Activated T-cell treated with anti-CD3 and anti-CD28 coated beads, Interleukin-2, amount 50 U/mL, for 1 hour (primary cell): ENCODE measurements at places on chromosomes 12 and 14.
A peak's percentile ranks its signal among the peaks of the same experiment; 100 is the strongest.

DNA sequence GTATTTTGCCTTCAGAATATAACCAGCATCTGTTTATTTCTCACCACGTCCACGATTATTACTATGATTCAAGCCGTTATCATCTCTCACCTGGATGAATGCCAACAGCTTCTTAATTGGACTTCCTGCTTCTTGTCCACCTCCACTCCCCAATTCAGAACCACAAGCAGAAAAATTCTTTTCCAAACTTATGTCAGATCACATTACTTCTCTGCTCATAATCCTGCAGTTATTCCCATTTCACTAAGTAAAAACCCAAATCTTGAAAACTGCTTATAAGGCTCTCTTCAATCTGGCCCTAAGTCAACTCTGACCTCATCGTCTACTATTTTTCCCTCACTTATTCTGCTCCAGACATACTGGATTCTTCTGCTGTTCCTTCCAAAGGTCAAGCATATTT is 2.0 kb downstream of the CRY1 start:
- DNase-seq: no peak

DNA sequence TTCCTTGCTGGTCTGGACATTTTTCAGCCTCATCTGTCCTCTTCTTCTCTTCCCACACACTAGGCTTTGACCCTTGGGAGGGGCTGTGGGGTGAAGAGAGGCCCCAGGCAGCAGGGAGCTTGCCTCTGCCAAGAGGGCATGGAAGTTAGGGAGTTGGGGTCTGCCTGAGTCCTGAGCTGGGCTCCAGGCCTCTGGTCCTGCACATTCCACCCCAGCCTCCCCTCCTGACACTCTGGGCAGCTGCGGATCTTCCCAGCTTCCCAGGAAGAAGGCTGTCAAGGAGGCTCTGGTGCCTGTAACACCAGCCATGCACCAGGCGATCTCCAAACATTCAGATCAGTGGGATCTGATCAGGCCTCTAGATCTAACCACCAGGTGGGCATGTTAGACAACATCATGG is 169.1 kb upstream of the PRMT8 start:
- DNase-seq: no peak

DNA sequence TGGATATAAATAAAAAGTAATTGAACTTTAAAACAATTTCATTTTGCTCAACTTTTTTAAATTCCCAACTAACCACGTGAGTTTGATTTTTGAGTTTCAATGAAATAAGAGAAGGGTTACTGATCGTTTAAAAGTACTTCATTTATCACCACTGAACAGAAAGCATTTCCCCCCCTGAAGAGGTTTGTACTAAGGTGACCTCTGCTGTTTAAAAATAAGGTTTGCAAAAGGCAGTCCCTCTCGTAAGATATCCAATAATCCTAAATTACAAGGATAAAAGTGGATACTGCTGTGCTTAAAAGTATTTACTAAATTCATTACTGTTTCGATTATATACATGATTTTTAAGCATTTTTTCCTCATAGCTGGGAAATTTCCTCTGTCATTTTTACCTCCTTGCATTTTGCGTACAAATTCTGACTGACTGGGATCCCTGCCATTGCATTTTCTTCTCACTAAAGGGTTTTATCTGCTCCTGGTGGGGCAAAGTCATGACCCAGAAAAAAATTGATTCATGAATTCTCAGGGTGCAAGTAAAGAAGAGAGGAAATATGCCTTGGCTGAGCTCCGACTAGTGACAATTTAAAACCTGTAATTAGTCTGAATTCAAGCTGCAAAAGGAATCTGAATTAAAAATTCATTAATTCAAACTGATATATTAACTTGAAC is 463.8 kb downstream of the PRKD1 start:
- no peak for DNase-seq

GRCh38 chr12:81010641-81011040 is 67.2 kb upstream of the ACSS3 start:
- no peak for DNase-seq

DNA sequence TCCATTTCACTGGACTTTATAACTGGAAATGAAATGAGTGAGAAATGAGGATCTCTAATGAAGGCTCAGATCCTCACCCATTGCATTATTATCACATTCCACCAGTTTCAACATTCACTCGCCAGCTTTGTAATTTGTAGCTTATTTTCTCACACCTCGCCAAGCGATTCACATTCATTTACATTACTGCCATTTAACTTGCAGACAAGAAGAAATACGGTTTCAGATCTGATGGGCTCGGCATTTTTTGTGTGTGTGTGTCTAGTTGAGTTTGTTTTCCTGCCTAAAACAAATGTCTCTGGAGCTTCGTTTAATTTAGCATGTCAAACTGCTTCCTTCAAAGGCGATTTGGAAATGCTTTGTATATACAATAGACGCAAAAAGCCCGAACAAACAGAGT is 132.2 kb downstream of the FLRT2 start:
- DNase-seq: no peak

DNA sequence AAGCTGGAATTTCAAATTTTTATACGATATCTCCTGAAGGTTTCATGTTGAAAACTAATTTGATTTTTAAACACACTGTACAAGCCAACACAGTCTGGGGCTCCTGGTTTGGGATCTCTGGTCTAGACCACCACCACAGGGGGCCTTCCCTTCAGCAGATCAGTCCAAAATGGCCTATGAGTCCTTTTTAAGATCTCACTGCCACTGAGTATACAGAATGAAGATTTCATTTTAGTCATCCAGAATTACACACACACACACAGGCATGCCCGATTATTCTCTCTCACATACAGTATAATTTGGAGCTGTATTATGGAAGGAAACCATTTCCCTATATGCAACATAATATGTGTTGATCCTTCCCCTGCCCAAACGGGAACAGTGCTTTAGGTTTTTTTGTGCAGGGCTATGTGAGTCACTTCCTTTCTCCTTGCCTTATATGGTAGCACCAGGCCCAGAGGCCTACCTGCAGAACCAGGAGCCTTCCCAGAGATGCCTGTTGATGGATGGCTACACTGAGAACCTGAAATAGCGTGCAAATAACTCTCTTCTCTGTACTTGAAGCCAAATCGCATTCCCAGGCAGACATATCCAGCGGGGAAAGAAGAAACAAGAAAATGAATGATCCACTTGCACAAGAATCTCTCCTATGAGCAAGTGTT is 28.1 kb upstream of the WNK1 start:
- DNase-seq: peak; percentile 27

- no peak for DNase-seq
Measured at GRCh38 chr12:68899251-68899771, 33.7 kb downstream of the CPM start.

- no peak for DNase-seq
Measured at GRCh38 chr12:54565986-54566544, 16.7 kb downstream of the PDE1B start.

GRCh38 chr14:104341532-104342434 is 203.4 kb downstream of the KIF26A start:
- DNase-seq: peak; percentile 5

- DNase-seq: no peak
Measured at GRCh38 chr12:111780166-111780565, 13.4 kb downstream of the ALDH2 start.

GRCh38 chr12:62210422-62210821 is 49.8 kb upstream of the USP15 start:
- peak; percentile 40 for DNase-seq

- DNase-seq: no peak
Measured at GRCh38 chr12:75389706-75390105, 1.2 kb upstream of the GLIPR1L2 start.

GRCh38 chr12:10247436-10248058 is 34.9 kb downstream of the GABARAPL1 start:
- no peak for DNase-seq

GRCh38 chr14:75182821-75183220 is 6.4 kb upstream of the TMED10 start:
- no peak for DNase-seq
